Stimulated activated CD8-positive, alpha-beta memory T cell treated with anti-CD3 and anti-CD28 coated beads, Interleukin-15, amount 100 ng/mL, for 24 hours (primary cell): ENCODE measurements at places on chromosomes 7 and 10.

DNA sequence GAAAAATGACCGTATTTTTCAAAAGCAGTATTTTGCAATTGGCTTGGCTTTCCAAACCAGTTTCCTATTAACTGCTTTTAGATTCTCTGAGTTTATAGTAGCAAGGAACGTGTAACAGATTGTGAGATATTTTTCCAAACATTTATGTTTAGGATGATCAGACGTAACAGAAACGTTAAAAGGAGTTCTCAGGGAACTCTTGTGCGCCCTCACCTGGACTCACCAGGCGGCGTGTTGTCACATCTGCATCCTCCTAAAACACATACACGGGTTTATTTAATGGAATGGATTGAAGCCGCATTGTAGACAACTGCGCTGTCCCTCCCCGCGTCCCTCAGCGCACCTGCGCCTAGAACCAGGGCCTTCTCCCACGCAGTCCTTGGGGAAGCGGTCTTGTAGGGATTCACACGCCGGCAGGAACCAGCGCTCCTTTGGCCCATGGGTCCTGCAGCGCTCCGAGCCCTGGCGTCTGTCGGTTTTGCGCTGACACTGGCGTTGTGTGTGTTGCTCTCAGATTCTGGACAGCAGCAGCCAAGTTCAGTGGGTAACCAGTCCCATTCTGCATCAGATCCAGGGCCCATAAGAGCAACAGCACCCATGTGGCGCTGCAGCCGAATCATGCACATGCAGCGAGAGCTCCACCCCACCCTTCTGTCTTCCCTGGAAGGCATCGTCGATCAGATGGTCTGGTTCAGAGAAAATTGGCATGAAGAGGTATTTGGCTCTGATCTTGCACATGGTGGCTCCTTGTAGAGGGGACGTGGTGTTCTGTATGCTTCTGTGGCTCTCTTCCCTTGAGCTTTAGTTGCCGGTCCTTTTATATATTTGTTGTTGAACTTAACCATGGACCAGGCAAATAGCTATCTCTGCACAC lies 114.9 kb downstream of the TRRAP start:
- no peak for DNase-seq

GRCh38 chr10:115826396-115826795 lies 446.6 kb downstream of the GFRA1 start:
- no peak for DNase-seq

DNA sequence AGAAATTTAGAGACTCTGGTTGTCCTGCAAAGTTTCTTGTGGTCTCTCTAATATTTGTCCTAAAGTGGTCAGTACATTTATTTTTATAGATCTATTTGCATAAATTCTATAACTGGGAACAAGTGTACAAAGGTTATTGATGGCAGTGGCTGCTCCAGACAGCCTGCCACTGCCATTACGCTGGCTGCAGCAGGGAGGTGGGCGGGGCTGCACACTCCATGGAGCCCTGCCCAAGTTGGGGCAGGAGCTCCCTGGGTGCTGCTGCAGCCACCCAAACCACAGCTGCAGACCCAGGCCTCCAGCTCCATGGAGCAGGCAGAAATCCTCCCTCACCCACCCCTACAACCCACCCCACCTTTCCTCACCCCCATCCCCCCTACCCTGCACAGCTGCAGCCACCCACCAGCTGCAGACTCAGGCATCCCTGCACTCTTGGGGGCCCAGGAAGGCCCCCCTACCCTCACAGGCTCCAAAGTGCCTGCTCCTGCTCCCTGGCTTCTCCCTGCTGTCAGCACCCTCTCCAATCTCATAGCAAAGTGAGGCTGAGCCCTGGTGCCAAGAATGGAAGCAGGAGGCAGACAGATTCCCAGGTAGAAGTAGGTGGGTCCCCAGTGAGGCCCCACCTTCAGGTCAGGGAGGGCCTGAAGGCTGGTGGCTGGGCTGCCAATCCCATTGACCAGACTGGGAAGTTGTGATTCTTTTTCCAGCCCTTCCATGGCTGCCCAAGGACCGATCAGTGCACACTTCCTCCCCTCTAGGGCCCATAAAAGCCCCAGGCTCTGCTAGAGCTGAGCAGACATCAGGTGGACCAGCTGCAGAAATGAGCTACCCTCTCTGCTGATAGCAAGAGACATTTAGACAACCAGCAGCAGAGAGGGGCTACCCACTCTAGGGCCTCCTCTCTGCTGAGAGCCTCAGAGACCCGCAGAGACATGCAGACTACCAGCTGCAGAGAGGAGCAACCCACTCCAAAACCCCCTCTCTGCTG lies 4.8 kb upstream of the CYP3A43 start:
- DNase-seq = no peak

GRCh38 chr10:13161857-13162271 lies 506 bp downstream of the MCM10 start:
- DNase-seq = no peak

- DNase-seq = no peak
These were observed 97.9 kb downstream of the NKX6-2 start for GRCh38 chr10:132687893-132688579.

GRCh38 chr10:104686829-104687228 lies 45.7 kb downstream of the SORCS3 start:
- no peak for DNase-seq

DNA sequence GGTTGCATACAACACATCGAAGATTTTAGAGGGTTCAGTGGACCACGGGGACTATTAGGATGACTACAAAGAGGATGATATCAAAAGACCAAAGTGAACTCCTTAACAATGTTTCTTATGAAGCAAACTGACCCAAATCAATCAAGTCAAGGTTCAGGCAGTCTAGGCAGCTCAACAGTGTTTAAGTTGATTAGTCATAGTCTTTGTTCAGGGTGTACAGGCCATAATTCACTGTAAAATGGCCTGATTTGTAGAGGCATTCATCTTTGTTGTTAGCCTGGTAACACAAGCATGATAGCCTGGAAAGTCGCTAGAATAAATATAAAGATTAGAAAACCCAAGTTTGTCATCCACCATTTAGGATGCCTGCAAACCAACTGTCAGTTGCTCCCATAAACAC lies 32.6 kb downstream of the ANTXRL start:
- DNase-seq = no peak
